ENCODE measurements at places on chromosomes 11 and 22.

- DNase-seq: no peak
These were observed 71.8 kb downstream of the UBASH3B start for GRCh38 chr11:122727101-122727929.

DNA sequence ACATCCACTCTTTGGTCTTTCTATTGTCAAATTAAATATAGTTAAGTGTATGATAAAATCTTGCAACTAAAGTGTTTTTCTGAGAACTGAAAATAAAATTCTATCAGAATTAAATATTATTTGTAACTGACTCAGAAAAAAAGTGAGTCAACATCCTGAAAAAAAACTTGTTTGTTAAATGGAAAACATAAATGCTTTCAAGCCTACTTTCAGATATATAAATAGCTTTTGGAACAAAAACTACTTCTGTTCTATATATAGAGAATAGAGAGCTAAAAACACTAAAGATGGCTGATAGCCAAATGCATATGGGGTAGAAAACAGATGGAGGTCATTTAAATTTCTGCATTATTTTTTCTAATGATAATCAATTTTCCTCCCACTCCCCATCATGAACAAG is 61.8 kb downstream of the PIK3C2A start:
- no peak for DNase-seq

DNA sequence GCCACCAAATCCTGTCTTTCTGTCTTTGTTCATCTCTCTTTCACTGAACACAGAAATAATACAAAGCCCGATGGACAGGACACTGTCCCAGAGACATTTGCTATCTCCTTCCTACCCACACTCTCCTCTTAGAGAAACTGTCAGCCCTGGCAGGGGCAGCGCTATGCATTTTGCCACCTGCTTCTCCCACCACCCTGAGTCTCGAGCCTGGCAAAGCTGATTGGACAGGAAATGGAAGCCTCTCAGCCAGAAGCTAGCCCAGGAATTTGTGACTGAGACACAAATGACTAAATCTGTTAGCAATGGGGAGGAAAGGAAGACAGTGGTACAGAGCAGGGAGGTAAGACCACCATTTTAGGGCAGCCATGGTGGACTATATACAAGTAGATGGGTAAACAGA is 14.9 kb upstream of the GALNT18 start:
- no peak for DNase-seq

GRCh38 chr11:472272-472671 is 22.2 kb downstream of the PTDSS2 start:
- no peak for DNase-seq

DNA sequence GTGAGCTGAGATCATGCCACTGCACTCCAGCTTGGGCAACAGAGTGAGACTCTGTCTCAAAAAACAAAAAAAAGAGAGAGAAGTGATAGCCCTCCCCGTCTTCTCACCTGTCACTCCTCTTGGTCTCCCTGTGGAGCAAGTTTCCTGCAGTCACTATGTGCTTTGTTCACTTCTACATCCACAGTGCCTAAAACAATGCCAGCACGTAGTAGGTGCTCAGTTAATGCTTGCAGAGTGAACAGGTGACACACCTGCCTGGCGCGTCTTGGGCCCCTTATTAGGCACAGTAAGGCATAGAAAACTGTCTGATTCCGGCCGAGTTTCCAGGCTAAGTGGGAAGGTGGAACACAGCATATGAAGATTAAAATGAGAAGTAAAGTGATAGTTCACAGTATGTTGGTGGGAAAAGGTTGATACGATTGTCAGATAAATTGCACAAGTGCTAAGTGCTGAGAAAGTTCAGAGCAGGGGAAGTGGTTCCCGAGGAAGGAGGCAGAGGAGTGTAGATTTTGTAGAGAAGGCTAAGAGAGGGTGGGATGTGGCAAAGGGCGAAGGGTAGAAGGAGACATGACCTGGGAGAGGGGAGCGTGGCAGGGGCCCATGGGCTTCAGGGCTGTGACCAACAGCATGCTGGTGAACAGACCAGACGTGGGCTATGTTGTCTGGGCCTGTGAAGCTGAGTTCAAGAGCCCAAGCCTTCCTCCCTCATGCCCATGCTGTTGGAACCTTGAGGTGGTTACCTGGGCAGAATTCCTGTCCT is 41.9 kb downstream of the BCR start:
- no peak for DNase-seq

GRCh38 chr11:95255251-95256145 is 24.5 kb upstream of the SESN3 start:
- DNase-seq: no peak

GRCh38 chr11:44865866-44866272 is 84.8 kb downstream of the TP53I11 start:
- no peak for DNase-seq

Data from central memory CD8-positive, alpha-beta T cell (primary cell).